ENCODE measurements at places on chromosomes 16 and 17.

DNA sequence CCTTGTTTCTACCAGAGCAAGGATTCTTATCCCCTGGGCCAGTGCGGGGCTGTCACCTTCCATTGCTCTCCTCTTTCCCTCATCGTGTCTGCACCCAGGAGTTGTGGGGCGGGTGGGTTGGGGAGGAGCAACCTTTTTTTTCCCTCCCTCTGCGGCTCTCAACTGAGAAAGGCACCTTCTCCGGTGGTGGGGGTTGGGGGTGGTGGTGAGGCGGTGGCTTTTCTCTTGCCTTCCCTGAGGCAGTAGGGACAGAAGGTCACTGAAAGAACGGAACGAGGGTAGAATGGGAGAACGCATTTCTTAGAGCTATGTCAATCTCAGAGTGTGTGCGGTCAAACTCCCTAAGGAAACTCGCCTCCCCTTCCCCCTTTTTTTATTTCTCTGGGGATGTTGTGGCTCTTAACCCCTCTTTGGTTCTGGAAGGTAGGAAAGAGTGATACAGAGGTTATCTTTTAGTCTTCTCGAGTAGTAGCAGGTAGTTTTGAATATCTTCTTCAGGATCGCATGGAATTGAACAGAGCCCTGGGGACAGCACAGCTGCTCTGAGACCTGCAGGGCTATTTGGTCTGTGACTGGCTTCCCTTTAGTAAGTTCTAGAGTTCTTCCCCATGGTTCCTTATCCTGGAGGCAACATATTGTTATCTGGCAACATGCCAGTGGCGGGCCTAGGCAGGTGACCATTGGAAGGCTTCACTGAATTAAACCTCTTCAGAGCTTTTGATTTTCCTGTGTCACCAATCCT, 994 bp downstream of the CLTC start:
- peak; percentile 77 for DNase-seq

GRCh38 chr16:73337373-73338296, 289.7 kb upstream of the ZFHX3 start:
- DNase-seq, result no peak

DNA sequence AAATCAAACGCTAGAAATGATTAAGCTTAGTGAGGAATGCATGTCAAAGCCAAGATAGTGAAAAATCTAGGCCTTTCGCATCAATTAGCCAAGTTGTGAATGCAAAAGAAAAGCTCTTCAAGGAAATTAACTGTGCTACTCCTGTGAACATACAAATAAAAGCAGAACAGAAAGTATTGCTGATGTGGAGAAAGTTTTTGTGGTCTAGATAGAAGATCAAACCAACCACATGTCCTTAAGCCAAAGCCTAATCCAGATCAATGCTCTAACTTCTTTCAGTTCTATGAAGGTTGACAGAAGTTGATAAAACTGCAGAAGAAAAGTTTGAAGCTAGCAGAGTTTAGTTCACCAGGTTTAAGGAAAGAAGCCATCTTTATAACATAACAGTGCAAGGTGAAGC, 1044.6 kb downstream of the CDH11 start:
- no peak for DNase-seq

DNA sequence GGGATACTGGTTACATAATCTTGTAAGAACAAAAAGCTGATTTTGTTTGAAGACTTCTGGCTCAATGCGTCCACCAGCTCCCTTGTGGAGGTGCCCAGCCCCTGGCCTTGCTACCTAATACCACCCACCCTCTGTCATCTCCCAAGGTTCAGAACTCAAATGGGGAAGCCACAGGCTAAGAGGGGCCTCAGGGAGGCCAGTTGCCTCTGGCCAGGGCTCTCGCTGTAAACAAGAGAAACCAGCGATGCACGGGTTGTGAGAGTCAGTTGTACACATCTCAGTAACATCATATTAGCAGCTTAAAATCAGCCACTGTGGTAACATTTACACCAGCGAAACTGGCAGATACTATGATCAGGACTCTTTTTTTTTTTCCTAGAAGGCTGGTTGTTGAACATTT, 6.0 kb downstream of the TEKT5 start:
- DNase-seq, result no peak

DNA sequence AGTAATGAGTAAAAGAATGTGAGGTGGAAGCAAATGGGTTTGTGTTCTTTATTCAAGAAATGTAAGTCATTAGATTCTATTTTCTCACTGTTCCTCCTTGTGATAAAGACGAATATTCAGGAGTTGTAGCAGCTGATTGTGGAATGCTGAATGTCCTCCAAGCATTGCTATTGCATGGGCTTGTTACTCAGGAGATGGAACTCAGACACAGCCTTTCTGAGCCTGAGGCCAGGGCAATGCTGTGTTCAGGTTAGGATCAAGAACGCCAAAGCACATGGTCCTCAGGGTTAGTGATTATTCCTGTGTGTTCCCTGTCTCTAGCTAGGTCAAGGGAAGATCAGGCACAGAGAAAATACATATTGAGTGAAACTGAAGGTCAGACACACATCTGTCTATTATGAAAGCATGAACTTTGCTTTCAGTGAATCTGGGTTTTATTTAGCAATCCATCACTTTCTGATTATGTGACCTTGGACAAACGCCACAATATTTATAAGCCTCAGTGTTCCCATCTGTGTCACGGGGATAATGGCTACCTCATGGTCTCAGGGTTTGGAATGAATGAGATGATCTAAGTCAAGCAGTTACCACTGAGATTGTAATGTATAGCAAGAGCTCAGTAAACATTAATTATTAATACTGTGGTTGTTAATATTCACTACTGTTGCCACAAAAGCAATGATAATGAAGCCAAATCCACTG, 426.8 kb upstream of the DYNLRB2 start:
- no peak for DNase-seq

- no peak for DNase-seq
Measured at GRCh38 chr17:50689956-50690886, 17.5 kb downstream of the ANKRD40 start.

DNA sequence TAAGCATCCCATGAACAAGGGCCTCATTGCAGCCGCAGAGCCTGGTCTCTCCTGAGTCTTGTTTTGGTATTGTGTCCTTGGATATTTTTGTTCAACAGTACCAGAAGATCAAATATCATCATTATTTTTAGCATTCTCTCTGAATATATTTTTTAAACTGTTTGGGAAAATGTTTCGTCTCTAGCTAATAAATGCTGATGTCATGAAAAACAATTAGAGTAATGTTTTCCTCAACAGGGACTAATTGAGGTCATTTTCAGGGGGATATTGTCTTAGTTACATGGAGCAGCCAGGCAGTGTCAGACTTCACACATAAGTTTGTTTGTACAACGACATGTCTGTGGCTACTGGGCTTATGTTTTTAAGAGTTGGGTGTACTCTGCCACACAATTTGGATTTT, 805.3 kb upstream of the SOX9 start:
- DNase-seq, result no peak

GRCh38 chr17:48541577-48542113, 3.3 kb downstream of the HOXB2 start:
- peak; percentile 41 for DNase-seq

- no peak for DNase-seq
Measured at GRCh38 chr17:8237175-8237574, 10.7 kb downstream of the CTC1 start.

DNA sequence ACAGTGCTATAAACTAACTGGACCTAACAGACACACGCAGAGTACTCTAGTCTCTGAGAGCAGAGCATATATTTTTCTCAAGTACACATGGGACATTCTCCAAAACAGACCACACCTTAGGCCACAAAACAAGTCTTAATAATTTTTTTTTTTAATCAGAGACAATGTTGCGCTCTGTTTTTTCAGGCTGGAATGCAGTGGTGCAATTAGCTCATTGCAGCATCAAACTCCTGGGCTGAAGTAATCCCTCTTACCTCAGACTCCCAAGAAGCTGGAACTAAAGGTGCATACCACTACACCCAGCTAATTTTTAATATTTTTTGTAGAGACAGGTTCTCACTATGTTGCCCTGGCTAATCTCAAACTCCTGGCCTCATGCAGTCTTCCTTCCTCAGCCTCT, 37.7 kb downstream of the ULK2 start:
- no peak for DNase-seq

DNA sequence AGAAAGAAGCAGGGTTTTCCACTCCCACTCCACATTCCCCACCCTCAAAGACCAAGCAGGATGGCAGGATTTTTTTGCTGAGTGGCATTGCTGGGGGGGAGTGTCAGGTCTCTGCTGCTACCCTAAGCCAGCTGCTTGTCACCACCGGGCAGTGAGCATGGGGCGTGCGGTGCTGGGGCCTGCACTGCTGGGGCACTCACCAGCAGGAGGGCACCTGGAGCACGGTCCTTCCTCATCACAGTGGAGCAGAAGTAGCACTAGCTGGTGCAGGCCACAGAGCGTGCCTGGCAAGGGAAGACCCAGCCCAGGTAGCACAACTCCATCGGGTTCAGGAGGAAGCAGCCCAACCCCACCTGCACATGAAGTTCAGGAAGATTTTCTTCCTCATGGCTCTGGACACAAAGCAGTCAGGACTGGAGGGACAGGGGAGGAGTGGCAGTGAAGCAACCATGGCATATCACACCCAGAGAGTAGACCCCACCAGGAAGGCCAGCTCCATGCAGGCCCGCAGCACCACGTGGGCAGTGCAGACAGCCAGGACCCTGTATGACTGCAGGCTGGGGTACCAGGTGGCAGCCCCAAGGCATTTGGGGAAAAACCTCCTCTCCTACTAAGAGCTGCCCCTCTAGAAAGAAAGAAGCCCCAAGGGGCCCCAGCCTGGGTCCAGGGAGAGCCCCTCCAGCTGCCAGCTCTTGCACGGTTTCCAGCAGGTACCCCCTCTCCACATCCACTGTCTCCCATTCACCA, 16.7 kb upstream of the MYO18A start:
- no peak for DNase-seq

GRCh38 chr17:76131051-76131691, 9.9 kb downstream of the FOXJ1 start:
- no peak for DNase-seq

DNA sequence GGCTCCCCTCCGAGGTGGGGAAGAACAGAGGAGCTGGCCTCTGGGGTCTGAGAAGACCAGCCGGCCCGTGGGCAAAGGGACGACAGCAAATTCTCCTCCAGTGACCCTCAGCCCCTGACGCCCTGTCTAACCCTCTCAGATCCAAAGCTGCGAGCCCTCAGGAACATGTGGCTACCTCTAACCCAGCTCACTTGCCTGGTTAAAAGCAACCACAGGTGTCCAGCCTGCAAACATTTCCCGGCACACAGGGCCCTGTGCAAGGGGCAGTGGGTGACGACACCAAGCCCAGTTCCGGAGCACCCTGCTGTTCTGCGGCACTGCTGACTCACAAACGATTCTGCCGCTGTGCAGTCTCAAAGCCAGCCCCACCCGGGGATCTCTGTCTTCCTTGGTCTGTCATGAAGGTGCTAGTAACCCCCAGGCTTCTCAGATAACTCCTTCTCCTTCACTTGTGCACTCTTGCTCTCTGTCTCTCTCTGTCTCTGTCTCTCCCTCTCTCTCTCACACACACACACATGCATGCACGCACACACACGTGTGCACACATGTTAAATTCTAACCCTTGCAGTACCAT, 23.0 kb downstream of the WNT3 start:
- DNase-seq, result no peak

- DNase-seq, result no peak
Measured at GRCh38 chr17:78737332-78737731, 44.7 kb downstream of the CYTH1 start.

GRCh38 chr17:77287432-77288068, 146.8 kb downstream of the SEC14L1 start:
- no peak for DNase-seq

DNA sequence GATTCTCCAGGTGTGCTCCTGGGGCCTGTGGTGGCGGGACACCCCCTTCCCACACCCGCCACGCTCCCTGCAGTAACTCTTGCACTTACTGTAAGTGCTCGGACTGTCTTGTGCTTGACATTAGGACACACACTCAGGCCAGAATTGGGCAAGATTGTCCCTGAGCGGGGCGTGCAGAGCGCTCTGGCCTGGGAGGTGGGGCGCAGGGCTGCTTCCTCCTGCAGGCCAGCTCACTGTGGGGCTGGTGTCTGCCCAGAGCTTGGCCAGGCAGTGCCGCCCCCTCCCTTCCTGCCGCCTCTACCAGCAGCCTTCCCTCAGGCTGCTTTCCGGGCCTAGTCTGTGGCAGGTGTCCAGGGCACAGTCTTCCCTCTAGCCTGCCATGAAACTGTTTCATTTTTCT, 6.1 kb upstream of the ATP6V0C start:
- no peak for DNase-seq

- no peak for DNase-seq
Measured at GRCh38 chr16:49003992-49004391, 277.6 kb downstream of the CBLN1 start.

DNA sequence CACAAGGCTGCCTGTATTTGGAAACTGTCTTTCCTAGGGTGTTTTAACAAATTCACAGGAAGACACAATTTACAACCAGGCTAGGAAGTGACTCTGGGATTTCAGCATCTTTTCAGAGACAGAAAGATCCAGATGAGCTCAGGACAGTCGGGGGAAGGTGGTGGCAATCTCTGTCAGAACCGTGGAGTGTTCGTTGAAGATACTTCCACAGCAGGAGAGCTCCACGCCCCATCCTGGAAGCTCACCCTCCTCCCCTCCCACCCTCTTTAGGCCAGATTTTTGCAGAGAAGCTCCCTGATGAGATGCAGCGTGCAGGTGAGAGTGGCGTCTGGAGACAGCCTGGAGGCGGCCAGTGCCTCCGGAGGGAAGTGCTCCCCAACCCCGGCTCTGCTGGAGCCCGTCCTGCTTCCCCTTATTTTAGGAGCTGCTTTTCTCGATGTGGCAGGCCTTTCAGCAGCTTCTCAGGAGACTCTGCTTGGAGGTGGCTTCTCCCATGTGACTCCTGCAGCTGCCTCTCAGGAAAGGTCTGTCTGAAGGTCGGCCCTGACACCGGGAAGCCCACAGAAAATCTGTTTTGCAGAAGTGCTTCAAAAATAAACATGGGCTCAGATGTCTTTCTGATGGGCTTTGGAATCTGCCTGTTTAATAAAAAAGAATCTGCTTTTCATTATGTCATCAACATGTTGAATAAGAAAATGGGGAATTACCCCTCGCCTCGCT, 186.4 kb upstream of the CHMP6 start:
- no peak for DNase-seq

DNA sequence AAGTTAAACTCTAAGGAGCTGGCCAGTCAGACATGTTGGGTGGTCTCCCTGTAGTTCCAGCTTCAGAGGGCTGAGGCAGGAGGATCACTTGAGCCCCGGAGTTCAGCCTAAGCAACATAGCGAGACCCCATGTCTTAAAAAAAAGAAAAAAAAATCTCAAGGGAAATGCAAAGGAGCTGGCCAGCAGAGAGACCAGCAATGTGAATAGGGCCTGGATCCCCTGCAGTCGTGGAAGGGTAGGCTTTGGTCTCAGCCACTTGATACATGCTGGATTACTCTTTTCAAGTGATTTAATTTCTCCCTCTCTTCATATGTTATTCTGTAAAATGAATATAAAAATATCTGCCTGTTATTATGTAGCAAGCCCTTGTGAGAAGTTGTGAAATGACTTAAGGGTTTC, 207.7 kb downstream of the SPECC1 start:
- no peak for DNase-seq
